ENCODE measurements at places on chromosomes 12 and 14.

DNA sequence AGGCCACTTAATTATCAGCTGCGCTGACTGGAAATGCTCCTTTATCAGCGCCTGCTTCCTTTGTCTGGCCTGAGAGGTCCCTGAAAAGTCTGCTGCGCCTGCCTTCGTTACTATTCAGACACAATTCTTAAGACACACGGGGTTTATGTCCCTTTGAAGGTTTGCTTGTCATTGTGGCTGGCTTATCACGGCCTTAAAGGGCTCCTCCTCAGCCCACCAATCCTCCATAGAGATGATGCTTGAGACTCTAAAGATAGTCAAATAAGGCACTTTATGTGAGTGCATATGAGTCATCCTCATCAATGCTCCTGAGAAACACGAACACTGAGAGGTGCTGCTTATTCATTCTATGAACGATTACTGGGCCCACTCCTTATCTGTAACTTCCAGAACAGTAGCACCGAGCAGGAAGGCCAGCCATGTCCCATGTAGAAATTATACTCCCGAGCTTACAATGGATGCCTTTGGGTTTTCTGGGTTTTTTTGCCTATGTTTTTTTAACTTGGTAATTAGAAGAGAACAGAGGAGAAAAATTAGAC lies 1268.2 kb upstream of the TMEM132C start:
- DNase-seq = no peak

- no peak for DNase-seq
Measured at GRCh38 chr14:51395361-51395849, 155.4 kb downstream of the TMX1 start.

GRCh38 chr14:54047645-54048308 lies 91.2 kb upstream of the BMP4 start:
- no peak for DNase-seq

DNA sequence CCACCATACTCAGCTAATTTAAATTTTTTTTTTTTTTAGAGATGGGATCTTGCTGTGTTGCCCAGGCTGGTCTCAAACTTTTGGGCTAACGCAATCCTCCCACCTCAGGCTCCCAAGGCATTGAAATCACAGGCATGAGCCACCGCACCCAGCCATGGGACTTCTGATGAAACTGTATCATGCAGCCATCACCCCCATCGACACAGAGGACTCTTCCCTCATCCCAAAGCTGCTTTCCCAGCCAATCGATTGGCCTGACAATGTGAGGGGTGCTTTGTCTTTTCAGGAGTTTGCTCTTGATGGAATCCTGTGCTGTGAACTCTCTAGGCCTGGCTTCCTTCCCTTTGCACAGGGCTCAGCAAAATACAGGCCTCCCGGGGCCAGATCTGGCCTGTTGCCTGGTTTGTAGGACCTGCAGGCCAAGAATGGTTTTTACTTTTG lies 59.6 kb upstream of the NCOR2 start:
- peak; percentile 13 for DNase-seq

- no peak for DNase-seq
Measured at GRCh38 chr12:104505095-104505818, 48.5 kb downstream of the CHST11 start.

- DNase-seq = no peak
Measured at GRCh38 chr12:94031763-94032162, 116.6 kb upstream of the PLXNC1 start.
